ENCODE measurements at places on chromosomes 2 and 18. TPM values are rescaled to one million over a fixed set of nuclear protein-coding genes. Genes with fewer than 3 reads are reported as not detected.

The ALPI gene
- total RNA-seq: not detected

The BCS1L gene
- 16.6 TPM for total RNA-seq

The FNDC4 gene
- 21.4 TPM for total RNA-seq

The GAREM1 gene
- 5.0 TPM for total RNA-seq

The MAP3K19 gene
- not detected for total RNA-seq

The TRABD2A gene
- 3.5 TPM for total RNA-seq

The PAX8 gene
- total RNA-seq: 2.9 TPM

The LDLRAD4 gene
- 0.88 TPM for total RNA-seq

The RGPD3 gene
- total RNA-seq: 0.59 TPM

GRCh38 chr2:9203876-9204275, 2.7 kb upstream of the ASAP2 start:
- no peak for DNase-seq

GRCh38 chr2:211860224-211860623, 678.4 kb downstream of the ERBB4 start:
- DNase-seq: peak; percentile 66

- DNase-seq: peak; percentile 17
These were observed 129.8 kb downstream of the PXDN start for GRCh38 chr2:1614564-1614963.

DNA sequence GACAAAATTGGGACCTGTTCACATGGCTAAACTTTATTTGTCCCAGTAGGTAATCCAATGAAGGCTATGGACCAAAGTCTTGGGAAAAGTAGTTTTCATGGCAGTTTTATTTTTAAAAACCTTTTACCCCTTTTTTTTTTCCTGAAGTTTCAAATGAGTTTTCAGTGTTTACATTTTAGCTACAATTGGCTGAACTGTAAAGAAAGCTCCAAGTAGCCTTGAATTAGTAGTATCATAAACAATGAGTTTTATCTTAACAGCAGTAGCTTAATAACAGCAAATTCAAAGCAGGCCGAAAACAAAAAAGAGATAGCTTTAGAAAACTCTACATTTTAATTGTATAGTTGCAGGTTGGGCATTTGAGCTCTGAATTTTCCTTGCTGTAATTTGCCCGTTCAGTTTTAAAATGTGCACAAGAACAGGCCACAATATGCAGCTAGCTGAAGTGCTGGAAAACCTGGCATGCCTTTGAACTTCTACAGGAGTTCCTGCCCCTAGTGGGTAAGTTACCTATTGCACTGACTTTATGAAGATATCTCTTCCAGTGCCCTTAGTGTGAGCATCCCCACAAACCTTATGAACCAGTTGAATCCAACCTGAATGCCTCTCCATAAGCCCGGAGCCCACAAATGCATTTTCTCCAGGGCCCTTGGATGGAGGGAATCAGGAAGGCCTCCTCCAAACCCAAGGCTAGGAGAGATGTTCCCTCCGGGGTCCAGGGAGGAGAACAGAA, 106.7 kb downstream of the XRCC5 start:
- DNase-seq: no peak

GRCh38 chr2:205347899-205348298, 334.4 kb upstream of the NRP2 start:
- DNase-seq: no peak

- DNase-seq: no peak
These were observed 70.3 kb downstream of the WDR7 start for GRCh38 chr18:56721491-56721890.

GRCh38 chr2:43135583-43135982, 90.8 kb downstream of the ZFP36L2 start:
- peak; percentile 43 for DNase-seq

GRCh38 chr2:231686192-231687100, 21.9 kb upstream of the PTMA start:
- DNase-seq: peak; percentile 62

DNA sequence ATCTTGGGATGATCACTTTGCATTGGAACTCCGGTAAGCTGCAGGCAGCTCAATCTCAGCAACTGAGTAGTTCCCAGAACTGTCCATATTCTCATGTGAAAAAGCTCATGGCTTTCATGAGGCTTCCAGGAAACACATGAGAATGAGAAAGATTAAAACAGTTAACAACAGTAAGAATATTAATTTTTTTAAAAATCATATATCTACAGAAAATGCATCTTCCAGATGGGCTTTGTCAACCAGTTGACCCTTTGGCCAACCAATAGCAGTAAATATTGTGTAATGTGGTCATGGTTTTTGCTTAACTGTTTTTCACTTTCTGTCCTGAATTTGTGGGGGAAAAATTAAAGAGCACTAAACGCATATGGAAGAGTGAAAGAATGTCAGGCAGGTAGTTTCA, 131.2 kb upstream of the CCDC195 start:
- DNase-seq: no peak

DNA sequence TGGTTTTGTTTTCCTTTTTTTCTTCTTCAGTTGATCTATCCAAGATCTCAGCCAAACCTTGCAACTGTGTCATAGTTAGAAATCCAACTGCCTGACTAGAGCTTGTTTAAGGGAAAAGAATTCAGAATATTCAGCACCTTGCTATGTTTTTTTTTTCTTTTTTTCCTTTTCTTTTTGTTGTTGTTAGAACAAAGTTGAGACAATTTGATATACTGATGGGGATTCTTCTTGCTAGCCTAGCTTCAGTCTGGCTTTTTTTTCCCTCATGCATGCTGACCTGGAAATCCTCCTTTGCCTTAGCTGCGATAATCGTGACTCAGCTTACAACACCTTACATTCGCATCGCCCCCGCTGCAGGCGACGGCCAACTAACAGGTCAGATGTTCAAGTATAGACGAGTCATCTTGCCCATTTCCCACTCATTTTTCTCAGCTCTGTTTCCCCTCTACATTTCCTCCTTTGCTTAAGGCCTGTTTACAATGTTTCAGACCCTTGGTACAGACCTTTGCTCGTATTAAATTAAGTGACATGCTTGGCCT, 487.2 kb upstream of the RAB12 start:
- peak; percentile 42 for DNase-seq

GRCh38 chr2:200330351-200331060, 24.0 kb downstream of the SPATS2L start:
- DNase-seq: no peak
